ENCODE measurements at places on chromosomes 4 and X.

DNA sequence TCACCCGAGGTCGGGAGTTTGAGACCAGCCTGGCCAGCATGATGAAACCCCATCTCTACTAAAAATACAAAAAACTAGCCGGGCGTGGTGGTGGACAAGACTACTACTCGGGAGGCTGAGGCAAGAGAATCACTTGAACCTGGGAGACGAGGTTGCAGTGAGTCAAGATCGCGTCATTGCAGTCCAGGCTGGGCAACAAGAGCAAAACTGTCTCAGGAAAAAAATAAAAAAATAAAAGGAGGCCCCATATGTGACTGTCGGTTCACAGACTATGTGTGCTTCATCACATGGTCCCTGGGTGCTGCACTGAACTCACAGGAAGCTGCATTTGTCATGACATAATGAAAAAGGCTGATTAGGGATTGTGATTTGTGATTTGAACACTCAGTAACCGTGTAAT is 6.4 kb downstream of the TRIML1 start:
- DNase-seq: no peak

GRCh38 chrX:29237972-29238371 is 650.7 kb downstream of the IL1RAPL1 start:
- DNase-seq: no peak

- no peak for DNase-seq
These were observed 4.9 kb upstream of the SMARCAD1 start for GRCh38 chr4:94202769-94203168.

DNA sequence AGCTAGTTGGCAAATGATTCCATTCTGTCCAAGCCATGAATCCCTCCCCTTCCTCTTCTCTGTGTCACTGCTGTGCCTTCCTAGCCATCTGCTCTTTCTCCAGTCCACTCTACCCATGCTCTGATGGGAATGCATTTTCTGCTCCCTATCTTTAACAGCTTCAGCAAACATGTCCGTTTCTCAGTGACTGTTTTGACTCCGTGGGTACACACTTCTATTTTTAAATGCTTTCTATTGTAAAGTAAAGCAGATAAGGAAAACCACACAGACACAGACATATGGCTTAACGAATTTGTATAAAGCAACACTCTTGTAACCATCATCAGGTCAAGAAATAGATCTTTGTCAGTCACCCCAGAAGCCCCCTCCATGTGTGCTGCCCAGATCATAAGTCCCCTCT is 72.4 kb upstream of the KLHL13 start:
- no peak for DNase-seq

DNA sequence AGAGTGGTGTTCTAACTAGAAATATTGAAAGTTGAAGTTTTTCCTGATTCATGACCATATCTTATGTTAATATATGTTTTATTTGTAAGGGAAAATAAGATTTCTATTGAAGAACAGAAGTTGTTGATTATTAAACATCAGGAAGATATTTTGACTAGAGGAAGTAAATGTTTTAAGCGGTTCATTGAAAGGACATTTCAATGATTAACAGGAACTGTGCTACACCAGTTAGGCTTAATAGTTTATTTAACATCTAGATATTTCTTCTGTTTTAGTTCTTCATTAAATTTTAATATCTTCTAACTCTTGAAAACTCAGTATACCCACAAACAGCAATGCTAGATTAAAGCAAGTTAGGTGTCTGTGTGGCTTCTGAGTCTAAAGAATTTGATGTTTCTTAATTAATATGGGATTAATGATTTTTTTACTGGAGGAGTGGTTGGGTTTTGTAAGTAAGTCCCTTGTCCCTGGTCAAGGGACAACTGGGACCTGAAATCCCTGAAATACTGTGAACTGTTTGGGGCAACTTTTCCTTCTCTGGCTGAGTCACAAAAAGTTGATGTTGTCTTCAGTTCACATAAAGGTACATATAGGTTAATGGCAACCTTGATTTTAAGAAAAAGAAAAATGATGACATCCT is 42.9 kb upstream of the CYP4V2 start:
- no peak for DNase-seq

DNA sequence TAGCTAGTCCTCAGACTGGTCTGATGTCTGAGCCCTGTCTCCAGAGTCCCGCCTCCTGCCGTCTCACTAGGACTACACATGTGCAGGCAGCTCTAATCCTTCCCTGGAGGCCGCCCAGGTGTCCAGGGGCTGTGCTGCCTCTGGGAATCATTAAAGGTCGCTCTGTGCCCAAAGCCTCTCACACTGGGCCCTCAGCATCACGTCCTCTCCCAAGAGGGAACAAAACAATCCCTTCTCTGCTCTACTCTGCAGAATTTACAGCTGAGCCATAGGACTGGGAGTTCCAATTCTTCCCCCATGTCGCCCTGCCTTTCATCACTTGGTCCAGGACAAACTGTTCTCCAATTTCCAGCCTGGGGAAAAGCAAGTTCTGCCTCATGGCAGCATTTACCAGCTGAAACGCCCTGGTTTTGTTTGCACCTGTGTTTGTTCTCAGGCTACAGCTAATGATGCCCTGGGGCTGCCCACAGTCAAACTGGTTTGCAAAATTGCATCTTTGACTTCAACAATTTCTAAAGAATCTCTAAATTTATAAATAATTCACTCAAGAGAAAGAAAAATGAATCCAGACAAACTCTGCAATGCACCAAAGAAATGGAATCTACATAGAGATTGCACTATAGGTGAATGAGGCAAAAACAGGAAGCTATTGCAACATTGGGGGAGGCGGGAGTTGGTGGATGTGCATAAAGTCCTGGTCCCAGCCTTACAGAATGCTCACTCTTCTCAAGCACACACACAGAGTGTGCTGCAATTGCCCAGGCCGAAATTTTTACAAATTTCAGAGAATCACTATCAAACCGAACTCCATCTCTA is 7.2 kb upstream of the MRFAP1 start:
- peak; percentile 55 for DNase-seq

Measured in ascending aorta (tissue), 2 donors.